ENCODE measurements at places on chromosomes 1 and 21.

- DNase-seq, result no peak
Observed at GRCh38 chr1:39928809-39929587, 25.9 kb upstream of the MFSD2A start.

- DNase-seq, result no peak
Observed at GRCh38 chr1:154972213-154972516, 1.6 kb upstream of the SHC1 start.

DNA sequence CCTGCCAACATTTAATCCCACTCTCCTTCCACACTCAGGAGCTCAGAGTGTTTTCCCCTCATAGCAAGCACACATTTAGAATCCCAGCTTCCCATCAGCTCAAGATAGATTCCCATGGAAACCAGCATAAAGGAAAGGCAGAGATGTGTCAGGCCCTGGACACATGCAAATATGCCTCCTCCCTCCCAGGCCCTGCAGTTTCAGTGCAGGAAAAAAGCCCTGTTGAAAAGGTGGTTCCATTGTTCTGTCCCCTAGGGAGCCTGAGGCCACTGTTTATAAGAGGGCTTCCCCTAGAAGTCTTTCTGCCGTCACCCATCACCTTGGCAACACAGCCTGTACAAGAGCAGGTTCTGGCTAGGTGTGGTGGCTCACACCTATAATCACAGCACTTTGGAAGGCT lies 3.6 kb downstream of the CACNA1S start:
- DNase-seq, result no peak

DNA sequence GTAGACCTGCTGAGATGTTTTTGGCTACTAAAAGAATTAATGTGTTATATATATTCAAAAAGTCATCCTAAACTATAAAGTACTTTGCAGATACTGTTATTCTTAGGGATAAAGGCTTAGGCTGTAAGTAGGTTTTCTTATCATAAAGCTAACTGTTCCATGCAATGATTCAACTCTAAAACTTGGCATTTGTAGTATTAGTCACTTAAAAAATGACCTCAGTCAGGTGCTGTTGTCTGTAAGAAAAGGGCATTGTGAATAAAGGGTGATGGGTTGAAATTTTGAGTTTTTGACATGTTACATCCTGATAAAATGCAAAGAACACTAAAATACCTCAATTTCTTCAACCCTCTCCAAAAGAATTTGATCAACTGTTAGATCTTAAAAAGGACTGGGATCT lies 32.9 kb downstream of the ADCY10 start:
- DNase-seq, result no peak

DNA sequence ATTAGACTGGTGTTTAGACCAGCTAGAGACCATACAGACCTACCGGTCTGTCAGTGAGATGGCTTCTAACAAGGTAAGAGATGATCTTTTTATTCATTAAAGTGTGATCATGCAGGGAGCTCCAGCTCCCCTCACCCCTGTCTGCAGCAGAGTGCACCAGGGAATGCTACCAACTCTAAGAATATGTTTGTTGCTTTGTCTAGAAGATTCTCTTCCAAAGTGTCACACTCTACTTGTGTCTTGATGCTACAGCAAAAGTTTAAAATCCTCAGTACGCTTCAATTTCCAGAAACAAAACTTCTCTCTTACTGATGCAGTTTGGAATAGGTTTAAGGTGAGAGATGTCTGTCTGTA lies 201.4 kb upstream of the SGIP1 start:
- DNase-seq, result no peak

DNA sequence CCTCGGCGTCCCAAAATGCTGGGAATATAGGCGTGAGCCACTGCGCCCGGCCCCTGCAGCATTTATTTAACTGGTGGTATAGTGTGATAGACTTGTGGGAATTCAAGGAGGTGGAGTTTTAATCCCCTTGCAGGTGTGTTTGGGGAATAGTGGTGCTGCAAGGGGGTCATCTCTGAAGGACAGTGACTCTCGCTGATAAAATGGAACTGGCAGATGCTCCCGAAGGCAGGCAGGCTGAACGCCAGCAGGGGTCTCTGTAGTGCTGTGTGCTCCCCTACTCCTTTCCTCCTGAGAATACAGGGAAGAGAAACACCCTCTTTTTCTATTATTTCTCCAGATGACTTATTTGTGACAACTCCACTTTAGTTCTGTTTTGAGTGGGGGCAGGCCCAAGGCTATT lies 4.0 kb downstream of the OSCP1 start:
- no peak for DNase-seq

- no peak for DNase-seq
Observed at GRCh38 chr1:165069829-165070228, 286.7 kb downstream of the LMX1A start.

GRCh38 chr1:10943991-10944730 lies 68.3 kb upstream of the TARDBP start:
- DNase-seq, result no peak

- DNase-seq, result no peak
Observed at GRCh38 chr21:34603002-34603709, 11.8 kb downstream of the RCAN1 start.

GRCh38 chr1:25083481-25084345 lies 148.6 kb downstream of the SYF2 start:
- no peak for DNase-seq

DNA sequence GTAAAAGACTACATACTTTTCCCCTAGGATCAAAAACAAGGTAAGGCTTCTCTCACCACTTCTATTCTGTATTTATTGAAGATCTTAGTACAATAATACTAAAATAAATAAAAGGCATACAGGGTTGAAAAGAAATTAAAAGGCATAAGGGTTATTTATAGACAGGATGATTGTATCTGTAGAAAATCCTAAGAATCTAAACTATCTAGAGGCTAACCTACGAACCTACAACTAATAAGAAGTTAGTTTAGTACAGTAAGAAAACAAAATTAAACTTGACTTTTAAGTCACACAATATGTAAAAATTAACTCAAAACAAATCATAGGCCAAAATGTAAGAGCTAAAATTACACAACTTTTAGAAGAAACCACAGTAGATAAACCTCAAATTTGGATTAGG lies 50.4 kb upstream of the ADAM30 start:
- no peak for DNase-seq

- no peak for DNase-seq
Observed at GRCh38 chr1:9013819-9014218, 12.4 kb downstream of the SLC2A7 start.

GRCh38 chr1:244735404-244735803 lies 82.5 kb downstream of the DESI2 start:
- DNase-seq, result no peak

- no peak for DNase-seq
Observed at GRCh38 chr21:37877888-37878684, 38.2 kb downstream of the KCNJ6 start.

DNA sequence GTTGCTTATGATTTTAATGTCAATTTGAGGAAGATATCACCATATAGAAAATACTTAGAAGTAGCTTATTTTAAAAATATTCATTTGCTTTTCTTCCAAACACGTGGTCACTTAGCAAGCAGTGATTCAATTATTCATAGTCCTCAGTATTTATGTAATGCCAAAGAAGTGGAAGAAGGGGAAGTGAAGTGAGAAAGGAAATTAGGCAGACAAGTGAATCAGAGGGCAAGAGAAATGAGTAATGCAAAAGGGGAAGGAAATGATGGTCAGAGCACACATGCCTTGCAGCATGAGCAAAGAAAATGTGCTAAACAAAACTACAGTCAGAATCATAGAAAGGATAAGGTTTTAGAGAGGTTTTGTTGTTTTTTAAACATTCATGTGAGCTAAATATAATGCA lies 31.8 kb downstream of the SDCCAG8 start:
- DNase-seq, result no peak

DNA sequence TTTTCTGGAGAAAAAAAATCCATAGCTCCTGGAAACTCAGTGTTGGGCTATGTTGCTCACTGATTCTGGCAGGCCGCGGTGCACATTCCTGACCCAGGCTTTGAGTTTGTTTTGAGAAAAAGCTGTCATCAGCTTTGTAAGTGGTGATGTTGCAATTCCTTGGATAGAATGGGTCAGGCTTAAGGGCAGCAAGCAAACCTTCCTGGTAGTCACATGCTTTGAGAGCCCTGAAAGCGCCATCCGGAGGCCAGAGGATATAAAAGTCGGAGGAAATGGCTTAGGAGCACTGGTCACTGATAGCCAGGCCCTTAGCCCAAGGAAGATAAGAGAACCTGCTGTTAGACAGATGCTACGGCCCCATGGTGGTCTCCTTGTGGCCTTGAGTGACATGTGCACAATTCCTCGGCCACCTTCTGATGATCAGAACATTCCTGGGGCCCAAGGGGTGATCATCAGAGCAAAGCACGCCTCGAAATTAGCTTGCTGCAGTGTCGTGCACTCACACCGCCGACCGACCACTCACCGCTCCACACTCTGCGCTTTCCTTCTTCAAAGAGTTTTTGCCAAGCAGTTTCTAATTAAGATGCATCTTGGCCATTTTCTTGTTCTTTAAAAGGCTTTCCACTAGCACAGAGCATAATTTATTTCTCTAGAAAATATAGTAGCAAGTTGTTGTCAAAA lies 78.6 kb downstream of the MAN1C1 start:
- no peak for DNase-seq

- DNase-seq, result no peak
Observed at GRCh38 chr1:3978990-3979325, 78.9 kb upstream of the C1orf174 start.

DNA sequence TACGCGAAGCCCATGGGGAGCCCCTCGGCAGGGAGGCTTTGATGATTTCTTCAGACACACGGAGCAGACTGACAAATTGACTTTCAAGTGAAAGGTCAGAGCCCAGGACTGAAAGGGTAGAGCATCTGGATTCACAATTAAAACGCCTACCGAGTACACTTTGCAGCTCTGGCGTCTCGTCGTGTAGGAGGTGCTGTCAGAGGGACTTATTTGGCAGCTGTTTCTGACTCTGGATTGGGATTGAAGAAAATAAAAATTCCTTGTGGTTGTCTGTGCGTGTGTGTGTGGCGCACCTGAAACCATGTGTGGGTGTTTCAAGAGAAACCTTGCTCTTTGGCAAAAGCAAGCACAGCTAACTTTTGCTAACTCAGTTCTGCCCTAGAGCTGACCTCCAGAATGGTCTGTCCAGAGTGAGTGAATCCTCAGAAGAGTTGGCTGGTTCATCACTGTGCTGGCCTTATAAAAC lies 348.7 kb downstream of the HLX start:
- no peak for DNase-seq

DNA sequence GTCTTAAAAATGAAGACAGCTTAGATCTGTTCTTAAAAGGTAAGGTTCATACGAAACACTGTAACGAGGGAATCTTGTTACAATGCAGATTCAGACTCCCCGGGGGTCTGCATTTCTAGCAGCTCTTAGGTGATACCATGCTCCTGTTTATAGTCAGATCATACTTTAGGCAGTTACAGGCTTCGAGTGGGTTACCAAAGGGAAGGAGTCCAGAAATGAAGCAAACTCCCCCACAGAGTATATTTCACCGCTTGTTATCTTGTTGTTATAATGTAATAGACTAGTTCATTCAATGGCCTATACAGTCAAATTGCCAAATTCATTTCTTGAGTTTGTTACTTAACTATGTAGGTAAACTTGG lies 601.1 kb downstream of the USP25 start:
- DNase-seq, result no peak

DNA sequence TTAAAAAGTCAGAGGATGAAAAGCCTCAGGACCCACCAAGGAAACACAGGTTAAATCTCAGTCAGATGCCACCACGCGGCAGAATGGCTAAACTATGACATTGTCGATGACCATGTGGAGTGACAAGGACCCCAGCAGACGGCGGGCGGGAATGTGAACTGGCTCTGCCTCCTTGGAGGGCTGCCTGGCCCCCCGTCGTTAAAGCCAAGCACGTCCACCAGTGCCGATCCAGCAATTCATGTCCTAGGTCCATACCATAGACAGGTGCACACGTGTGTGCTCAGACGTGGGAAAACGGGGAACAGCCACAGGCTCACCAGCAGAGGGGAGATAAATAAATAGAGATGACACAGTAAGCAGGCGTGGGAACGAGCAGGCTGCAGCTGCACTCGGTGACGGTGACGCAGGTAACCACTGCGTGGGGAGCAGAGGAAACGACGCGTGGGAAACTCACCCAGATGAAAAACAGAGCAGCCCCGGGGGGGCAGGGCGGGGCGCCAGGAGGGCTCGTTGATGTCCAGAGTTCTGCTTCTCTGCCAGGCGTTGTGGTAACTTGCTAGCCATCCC lies 28.3 kb upstream of the PCBP3 start:
- DNase-seq, result peak; percentile 86

DNA sequence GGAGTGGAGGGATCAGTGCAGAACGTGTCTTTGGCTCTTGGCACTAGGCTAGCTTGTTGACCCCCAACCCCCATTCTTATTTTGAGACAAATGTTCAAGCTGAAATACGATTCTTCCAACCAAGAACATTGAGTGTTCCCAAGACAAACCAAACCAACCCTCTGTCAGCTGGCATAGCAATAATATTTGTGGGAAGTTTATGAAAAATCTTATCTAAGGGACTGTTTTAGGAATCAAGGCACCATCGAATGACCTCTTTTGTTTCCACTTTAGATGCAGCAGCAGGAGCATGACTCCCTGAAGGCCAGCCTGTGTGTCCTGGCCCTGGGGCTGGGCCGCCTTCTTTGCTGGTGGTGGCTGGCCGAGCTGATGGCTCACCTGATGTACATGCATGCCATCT lies 89.2 kb downstream of the HHAT start:
- DNase-seq, result no peak

GRCh38 chr1:145716641-145717345 lies 2.5 kb upstream of the CD160 start:
- no peak for DNase-seq

DNA sequence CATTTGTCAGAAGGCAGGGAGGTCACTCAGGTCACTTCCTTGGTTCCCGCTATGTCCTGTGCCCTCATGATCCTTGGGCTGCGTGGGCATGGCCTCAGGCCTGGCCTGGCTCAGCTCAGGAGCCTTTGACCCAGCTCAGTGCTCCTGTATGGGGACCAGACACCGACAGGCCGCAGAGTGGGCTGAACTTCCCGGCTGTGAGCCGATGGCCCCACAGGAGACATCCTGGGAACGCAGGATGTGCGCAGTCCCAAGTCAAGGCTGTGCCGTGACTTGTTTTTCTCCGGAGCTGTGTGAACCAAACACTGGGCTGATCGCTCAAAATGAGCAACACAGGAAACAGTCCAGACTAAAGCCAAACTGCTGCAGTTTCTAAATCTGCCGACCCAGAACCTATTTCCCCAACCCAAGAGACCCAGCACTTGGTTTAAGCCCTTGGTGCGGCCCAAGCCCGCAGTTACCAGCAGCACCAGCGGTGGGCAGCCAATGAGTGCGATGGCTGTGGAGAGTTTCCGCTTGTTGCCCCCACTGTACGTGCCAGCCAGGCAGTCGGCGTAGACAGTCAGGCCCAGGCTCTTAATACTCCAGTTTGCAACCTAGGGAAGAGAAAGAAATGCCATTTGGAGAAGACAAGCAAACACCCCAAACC lies 92.3 kb upstream of the GCLM start:
- no peak for DNase-seq

GRCh38 chr1:95171270-95172245 lies 54.4 kb downstream of the TLCD4 start:
- no peak for DNase-seq

- no peak for DNase-seq
Observed at GRCh38 chr1:94305704-94306103, 68.3 kb upstream of the ARHGAP29 start.

All from Jurkat, Clone E6-1 (cell line).